ENCODE measurements at places on chromosomes 12 and 14.

- DNase-seq, result no peak
Measured at GRCh38 chr12:117809509-117809908, 159.3 kb downstream of the KSR2 start.

- no peak for DNase-seq
Measured at GRCh38 chr12:112828541-112828940, 37.0 kb downstream of the RPH3A start.

GRCh38 chr12:53532021-53532420 is 24.7 kb upstream of the NPFF start:
- peak; percentile 46 for DNase-seq

- DNase-seq, result no peak
Measured at GRCh38 chr12:69388371-69388770, 28.8 kb downstream of the YEATS4 start.

DNA sequence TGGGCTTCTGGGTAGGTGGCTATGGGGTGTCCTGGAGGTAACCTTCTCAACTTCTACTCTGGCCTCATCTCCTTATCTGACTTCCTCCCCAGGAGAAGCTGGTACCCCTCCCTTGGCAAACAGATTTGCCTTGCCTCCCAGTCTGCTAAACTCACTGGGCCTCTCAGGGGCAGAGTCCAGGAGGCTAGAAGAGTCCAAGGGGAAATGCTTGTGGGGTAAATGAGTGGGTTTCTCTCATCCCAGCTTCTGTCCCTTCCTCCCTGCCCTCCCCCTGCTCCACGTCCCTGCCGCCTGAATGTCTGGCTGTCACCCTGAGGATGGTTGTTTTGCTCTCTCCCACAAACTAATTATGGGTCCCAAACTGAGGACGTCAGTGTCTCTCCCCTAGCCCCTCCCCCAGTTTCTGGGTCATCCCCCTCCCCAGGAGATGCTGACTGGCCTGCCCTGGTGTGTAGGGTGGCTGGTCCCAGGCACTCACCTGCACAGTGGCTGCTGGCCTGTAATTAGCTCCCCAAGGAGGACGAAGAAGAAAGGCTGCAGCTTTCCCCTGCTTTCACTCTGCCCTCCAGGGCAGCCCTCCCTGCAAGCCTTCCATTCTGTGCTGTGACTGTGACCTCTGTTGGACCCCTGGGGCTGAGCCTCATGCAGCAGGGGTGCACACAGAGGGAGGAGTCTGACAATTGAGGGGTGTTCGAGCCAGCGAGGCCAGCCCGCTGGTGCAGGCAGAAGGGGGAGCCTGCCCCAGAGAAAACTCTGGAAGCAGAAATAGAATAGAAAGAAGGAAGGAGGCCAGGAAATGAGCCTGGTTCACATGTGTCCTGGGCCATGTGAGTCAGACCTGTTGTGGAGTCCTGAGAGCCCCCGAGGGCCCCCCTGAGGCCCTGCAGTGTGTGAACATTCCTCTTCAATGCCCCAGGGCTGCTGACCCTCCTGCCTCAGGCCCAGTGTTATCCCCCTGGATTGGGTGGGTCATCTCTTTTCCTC is at the start of gene LRP1-AS:
Gene LRP1-AS, minus strand, starts transcription at position 659 of the 984 bp plus-strand sequence.
- no peak for DNase-seq

- DNase-seq, result no peak
Measured at GRCh38 chr14:96688629-96689028, 108.6 kb upstream of the VRK1 start.

- no peak for DNase-seq
Measured at GRCh38 chr14:37202812-37203211, 5.1 kb downstream of the MIPOL1 start.

GRCh38 chr14:24688030-24688658 is 54.2 kb upstream of the GZMB start:
- no peak for DNase-seq

DNA sequence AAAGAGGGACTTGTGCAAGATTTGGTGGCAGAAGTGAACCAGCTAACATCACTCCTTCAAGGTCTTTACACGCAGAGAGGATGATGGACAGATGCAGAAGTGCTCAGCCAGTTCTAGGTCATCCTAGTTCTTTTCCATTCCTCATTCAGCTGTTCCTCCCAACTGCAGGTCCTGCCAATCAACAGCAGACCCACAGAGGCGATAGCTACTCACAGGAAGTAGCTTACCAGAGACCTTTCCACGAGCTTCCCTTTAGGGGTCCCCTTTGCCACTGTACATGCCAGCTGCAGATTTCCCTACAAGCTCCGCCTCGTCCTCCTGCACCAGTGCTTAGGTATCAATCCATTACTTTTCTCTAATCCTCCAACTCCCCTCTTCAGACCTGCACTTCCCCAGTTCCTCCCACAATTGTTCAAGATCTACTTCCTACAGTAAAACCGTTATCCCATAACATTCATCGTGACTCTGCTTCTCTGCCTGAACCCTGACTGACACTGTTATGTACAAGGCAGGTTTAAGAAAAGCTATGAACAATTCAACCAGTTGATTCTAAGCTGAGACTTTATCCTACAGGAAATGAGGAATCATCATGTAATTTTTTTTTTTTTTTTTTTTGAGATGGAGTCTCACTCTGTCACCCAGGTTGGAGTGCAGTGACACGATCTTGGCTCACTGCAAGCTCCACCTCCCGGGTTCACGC is 22.5 kb downstream of the RECQL start:
- no peak for DNase-seq

DNA sequence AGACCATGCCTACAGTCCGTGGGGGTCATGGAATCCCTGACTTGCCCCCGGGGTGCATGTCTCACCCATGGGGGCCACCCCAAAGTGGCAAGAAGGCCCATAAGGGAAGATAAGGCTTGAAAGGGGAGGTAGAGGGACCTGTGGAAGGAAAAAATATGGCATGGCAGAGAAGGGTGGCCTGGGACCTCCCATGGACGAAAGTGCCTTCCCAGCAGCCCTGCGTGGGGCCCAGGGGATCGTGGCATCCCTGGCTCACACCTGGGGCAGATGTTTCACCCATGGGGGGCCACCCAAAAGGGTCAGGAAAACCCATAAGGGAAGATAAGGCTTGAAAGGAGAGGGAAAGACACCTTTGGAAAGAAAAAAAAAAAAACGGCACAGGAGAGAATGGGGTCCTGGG is 264.6 kb downstream of the ALG10 start:
- DNase-seq, result no peak

DNA sequence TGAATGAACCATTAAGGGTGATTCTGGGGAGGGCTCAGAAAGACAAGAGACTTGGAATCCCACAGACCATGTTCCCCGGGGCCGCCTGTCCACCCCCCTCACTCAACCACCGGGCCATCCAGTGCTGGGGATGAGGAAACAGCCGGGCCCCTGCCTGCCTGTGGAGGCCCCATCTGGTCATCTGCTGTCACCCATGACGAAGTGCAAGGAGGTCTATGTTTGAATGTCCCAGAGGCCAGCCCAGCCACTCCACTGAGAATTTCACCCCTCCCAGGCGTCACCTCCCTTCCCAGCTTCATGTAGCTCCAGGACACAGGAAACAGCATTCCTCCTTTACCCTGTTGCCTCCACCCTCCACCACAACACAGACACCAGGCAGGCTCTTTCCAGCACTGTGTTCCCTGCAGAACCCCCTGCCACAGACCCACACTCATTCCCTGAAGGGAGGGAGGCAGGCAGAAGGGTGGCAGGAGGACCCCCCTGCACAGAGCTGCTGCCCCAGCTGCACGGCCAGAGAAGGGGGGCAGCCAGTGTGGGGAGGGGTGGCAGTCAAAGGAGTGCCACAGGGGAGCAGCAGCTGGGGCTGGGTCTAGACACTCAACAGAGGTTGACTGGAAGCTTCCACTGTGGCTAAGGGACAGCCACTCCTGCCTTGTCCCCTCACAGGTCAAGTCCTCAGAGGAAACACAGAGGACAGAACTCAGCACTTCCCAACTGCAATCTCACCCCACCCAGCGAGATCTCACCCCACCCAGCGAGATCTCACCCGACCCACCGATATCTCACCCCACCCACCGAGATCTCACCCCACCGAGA is 50.3 kb upstream of the PPP2R5C start:
- no peak for DNase-seq

- no peak for DNase-seq
Measured at GRCh38 chr12:39905152-39905551, 200.7 kb downstream of the SLC2A13 start.

GRCh38 chr14:90382491-90383125 is 14.2 kb upstream of the CALM1 start:
- DNase-seq, result peak; percentile 77

DNA sequence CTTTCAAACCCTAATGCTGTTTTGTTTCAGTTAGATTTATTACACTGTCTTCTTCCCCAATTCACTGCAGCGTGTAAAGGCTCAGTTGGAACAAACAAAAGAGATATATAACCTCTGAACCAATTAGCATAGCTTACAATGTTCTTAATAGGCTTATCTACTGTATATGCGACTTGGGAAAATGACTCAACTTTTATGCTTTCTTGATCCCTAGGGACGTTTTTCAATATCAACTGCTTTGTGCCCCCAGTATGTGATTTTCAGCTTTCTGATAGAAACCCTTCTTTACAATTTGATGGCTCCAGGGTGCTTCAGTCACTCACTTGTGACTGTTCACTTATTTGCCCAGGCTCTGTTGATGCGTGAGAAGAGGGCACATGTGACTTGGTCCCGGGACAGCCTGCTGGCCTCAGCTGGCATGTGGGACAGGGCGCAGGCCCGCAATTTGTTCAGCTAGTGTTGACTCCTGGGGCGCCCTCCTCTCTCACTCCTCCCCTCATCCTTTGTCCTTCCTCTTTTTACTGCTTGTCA is 107.1 kb downstream of the TMTC2 start:
- DNase-seq, result no peak

GRCh38 chr14:103679351-103679750 is 35.9 kb downstream of the XRCC3 start:
- no peak for DNase-seq
